ENCODE measurements at places on chromosomes 2 and 18.

GRCh38 chr2:105929516-105929915 is 184.8 kb downstream of the NCK2 start:
- peak; percentile 59 for DNase-seq

DNA sequence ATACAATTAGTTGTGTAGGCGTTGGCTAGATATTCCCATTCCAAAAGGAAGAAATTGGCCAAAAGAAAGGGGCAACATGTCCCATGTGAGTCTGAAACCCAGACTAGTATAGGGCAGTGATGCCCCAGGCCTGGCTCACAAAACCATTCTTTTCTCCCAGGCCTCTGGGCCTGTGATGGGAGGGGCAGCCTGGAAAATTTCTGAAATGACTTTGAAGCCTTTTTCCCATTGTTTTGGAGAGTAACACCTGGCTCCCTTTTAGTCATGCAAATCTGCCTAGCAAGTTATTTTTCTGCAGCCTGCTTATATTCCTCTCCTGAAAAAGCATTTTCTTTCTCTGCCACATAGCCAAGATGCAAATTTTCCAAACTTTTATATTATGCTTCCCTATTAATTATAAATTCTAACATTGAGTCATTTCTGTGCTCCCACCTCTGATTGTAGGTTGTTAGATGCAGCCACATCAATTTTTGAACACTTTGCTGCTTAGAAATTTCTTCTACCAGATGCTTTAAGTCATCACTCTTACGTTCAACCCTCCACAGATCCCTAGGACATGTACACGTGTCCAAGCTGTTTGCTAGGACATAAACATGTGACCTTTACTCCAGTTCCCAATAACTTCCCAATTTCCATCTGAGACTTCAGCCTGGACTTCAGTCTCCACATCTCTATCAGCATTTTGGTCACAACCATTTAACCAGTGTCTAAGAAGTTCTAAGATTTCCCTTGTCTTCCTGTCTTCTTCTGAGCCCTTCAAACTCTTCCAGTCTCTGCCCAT is 76.1 kb upstream of the MC4R start:
- DNase-seq: no peak

GRCh38 chr2:195622966-195623365 is 34.1 kb upstream of the SLC39A10 start:
- DNase-seq: no peak

DNA sequence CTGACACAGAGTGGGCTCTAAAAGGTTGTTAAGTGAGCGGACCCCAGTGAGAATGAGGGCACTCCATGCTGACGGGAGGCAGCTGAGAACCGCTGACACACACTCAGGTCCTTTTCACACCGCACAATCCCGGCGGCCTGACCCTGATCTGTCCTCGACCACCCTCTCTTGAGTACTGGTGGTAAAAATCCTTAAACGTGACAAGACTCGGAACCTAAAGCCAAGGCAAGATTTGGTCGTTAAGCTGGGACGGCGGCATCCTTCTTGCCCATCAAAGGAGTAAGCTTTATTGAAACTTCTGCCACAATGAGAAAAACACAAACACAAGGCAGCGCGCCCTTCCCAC is 569 bp downstream of the TMX3 start:
- no peak for DNase-seq

DNA sequence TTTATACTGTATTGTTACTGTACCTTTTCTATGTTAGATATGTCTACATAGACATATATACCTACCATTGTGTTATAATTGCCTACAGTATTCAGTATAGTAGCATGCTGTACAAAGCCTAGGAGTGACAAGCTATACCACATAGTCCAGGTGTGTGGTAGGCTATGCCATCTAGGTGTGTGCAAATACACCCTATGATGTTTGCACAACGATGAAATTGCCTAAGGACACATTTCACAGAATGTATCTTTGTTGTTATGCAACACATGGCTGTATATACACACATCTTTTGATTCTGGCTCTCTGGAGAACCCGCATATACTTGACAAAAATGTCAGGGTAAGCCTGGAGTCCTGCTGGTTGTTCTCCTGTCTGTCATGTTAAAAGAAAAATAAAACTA is 85.1 kb downstream of the BCL2L11 start:
- no peak for DNase-seq

DNA sequence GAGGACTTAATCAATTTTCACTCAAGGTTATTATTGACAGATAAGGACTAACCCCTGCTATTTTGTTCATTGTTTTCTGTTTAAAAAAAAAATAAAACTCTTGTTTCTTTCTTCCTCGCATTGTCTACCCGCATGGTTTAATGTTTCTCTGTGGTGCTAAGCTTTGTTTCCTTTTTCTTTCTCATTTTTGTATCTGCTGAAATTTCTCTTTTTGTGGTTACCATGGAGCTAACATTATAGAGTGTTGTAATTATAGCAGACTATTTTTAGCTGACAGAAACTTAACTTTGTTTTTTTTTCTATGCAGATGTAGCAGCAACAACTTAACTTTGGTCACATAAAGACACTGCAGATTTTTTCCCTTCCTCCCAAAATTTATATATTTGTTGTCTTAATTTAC is 43.1 kb upstream of the CHN1 start:
- no peak for DNase-seq

DNA sequence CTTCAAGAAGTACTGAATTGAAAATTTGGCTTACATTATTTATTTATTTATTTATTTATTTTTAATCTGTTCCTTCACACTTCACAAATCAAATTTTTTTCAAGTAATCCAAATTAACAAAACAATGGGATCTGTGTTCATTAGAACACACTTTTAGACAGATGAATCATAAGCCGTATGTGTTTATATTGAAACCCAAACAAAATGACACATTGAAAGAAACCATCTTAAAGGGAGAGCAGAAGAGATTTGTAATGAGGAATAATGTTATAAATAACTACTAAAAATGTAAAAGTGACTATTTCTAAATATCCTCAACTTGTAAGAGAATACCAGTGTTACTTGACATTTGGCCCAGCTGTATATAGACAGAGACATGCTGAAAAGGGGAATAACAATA is 991.0 kb upstream of the CHAC2 start:
- DNase-seq: no peak

GRCh38 chr2:149716687-149717086 is 129.1 kb upstream of the MMADHC start:
- no peak for DNase-seq

DNA sequence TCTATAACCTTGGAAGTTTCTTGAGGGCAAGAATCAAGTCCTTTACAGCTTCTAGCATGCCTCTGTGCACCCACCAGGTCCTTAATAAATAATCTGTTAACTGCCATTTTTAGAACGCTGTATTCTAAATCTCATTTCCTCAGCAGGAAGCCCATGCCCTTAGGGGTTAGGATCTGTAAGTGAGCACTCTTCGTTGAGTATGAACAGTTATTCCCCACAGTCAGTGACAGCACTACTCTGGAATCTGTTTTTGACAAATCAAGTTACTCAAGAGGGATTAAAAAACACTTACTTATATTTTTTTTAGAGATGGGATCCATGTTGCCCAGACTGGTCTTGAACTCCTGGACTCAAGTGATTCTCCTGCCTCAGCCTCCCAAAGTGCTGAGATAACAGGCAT is 14.6 kb downstream of the PAIP2B start:
- no peak for DNase-seq

DNA sequence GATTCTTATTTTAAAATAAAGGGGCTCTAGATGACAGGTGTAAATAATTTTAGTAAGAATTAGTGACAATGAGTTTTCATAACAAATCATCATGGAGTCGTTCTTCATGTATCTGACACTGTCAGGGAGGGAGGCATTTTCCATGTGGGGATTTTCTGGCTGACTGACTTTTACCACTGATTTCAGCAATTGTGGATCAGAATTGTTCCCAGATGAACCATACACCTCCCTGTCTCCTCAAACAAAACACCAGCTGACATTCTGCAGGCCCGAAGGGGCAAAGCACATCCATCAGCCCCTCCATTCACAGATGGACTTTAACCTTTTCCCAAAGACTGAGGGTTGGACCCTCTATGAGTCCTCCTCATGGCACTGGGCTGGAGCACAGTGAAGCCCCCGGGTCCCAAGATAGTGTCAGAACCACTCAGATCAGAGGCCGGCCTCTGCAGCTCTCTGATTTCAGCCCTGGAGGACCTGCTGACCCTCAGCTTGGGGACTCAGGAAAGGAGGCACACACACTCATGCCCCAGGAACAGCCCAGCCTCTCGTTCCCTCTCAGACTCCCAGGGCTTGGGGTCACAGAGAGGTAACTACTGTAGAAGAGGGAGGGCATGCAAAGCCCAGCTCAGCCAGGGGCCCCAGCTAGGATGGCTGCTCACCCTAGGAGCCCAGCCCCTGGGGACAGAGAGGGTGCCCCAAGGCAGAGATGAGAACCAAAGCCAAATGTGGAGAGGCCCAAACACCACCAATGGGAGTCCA is 43.2 kb upstream of the LOXHD1 start:
- DNase-seq: no peak

DNA sequence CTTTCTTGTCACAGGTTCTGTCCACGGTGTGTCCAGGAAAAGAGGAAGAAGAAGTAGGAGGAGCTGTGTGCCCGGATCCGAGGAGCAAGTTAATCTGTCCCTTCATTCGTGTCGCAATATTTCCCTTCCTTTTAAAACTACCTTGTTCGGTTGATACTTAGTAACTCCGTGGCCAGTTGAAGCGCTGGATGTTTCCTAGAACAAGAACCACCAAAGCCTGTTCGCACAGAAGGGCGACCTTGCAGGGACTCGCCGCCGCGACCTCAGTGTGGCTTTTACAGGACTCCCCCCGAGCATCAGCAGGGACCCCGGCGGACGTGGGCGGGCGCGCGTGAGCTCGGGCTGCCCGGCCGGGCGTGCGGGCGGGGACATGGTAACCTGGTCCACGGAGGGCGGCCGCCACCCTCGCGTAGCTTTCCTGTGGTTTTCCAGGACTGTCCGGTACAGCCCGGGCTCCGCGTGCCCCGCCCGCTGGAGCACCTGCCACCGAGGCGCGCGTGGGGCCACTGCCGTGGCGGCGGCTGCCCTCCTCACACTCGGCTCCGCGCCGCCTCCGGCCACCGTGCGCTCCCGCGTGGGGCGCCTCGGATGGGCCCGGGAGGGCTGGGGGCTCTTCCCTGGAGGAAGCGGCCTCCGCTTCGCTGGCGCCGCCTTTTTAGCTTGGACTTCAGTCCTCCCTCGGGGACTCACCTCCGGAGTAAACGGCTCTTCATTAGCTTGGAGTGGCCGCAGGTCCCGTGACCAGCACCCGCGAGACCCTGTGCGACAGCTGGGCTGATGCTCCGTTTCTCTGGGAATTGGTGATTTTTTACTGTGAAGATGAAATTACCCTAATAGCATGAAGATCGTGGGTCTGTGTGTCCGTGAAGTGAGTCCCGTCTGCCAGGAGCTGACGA is 9.2 kb upstream of the D2HGDH start:
- no peak for DNase-seq

GRCh38 chr2:71976685-71977084 is 171.0 kb downstream of the CYP26B1 start:
- DNase-seq: no peak

GRCh38 chr2:163405298-163405697 is 330.5 kb downstream of the FIGN start:
- DNase-seq: no peak
